ENCODE measurements at places on chromosomes 7 and 10. TPM values are rescaled to one million over a fixed set of nuclear protein-coding genes. Genes with fewer than 3 reads are reported as not detected.

Gene SPDYE16
- 2.3 TPM for polyA plus RNA-seq

Gene MEIG1
- 0.75 TPM for polyA plus RNA-seq

Gene MYPN
- 99.1 TPM for polyA plus RNA-seq

Gene ARHGAP22
- polyA plus RNA-seq = 1.2 TPM

Gene PLPP4
- polyA plus RNA-seq = 0.38 TPM

Gene ZNF804B
- not detected for polyA plus RNA-seq

Gene NODAL
- polyA plus RNA-seq = 0.46 TPM

Gene SLC29A4
- 30.3 TPM for polyA plus RNA-seq

Gene PNLIP
- not detected for polyA plus RNA-seq

Gene IL6
- 0.30 TPM for polyA plus RNA-seq

Gene CCDC172
- not detected for polyA plus RNA-seq

Measured in muscle of arm (tissue), 14 donors.